ENCODE measurements at places on chromosomes 4 and X.

- no peak for DNase-seq
These were observed 9.1 kb downstream of the IGFBP7 start for GRCh38 chr4:57100979-57101651.

DNA sequence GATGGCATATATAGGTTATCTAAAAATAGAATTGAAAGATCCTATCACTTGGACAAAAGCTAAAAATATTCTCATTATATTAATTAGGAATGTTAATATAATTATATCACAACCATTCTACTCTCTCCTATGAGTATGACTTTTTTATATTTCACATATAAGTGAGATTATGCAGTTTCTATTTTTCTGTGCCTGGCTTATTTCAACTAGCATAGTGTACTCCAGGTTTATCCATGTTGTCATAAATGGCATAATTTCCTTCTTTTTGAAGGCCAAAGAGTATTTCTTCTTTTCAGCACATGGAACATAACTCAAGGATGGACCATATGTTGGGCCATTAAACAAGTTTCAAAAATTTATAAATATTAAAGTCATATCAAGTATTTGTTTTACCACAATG, 421.2 kb upstream of the CTSO start:
- no peak for DNase-seq

- DNase-seq: no peak
These were observed 36.1 kb upstream of the CORIN start for GRCh38 chr4:47873877-47874541.

DNA sequence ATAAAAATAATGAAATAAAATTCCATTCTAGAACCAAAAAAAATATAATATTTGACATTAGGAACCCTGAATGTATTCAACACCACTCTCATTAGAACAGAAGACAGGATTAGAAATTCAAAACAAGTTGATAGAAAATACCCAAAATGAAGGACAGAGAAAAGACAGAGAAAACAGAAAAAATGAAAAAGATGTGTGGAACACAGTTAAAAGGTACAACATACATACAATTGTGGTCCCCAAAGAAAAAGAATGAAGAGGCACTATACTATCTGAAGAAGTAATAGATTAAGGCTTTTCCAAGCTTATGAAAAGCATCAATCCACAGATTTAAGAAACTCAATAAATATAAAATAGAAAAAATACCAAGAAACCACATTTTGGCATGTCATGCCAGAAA, 16.4 kb downstream of the ANKRD50 start:
- DNase-seq: no peak

DNA sequence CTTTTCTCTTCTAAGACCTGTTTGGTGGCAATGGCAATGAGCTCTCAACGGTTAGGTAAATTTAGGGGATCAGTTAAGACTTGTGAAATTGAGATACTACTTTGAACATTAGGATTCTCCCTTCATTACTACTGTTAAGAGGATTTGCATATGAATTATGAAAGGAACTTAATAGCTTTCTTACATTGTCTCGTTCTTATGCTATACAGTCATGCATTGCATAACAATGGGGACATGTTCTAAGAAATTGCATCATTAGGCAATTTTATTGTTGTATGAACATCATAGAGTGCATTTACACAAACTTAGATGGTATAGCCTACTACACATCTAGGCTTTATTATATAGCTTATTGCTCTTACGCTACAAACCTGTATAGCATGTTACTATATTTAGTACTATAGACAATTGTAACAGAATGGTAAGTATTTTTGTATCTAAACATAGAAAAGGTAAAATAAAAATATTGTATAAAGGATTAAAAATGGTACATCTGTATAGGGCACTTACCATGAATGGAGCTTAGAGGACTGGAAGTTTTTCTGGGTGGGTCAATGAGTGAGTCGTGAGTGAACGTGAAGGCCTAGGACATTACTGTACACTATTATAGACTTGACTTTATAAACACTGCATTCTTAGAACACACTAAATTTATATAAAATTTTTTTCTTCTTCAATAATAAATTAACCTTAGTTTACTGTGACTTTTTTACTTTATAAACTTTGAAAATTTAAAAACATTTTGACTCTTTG, 62.5 kb downstream of the PAQR3 start:
- DNase-seq: no peak

GRCh38 chr4:109648266-109648996, 54.8 kb downstream of the CASP6 start:
- DNase-seq: no peak

DNA sequence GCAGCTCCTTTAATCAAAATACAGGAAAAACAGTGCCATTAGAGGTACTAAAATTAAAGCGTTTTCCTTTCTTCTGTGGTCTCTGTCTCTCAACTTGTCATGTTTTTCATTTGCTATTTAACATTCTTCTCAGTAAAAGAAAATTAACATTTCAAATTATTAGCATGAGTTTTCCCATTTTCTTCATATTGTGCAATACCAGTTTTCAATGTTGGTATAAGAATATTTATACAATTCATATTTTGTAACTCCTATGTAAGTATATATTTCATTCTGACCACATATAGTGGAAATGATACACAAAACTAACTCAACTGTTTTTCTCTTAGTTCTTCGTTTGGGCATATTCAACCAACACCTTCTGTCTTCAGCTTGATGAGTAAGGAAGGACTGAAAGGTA, 308.3 kb downstream of the HS3ST1 start:
- no peak for DNase-seq

DNA sequence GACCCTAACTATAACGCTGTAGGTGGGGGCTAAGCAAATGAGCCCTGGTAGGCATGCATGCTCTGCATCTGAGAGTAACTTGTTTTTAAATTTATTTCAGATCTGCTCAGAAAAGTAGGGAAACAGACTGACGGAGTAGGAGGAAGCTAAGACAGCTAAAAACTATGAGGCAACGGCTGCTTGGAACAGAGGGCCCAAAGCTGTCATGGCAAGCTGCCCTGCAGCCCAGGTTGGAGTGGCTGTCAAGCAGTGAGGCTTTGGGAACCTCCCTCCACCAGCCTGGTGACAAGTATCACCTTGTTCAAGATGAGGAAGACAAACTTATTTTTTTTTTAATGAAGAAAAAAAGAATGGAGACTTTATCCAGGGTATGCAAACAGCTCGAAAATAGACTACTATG, 439.8 kb downstream of the NLGN4X start:
- DNase-seq: no peak

DNA sequence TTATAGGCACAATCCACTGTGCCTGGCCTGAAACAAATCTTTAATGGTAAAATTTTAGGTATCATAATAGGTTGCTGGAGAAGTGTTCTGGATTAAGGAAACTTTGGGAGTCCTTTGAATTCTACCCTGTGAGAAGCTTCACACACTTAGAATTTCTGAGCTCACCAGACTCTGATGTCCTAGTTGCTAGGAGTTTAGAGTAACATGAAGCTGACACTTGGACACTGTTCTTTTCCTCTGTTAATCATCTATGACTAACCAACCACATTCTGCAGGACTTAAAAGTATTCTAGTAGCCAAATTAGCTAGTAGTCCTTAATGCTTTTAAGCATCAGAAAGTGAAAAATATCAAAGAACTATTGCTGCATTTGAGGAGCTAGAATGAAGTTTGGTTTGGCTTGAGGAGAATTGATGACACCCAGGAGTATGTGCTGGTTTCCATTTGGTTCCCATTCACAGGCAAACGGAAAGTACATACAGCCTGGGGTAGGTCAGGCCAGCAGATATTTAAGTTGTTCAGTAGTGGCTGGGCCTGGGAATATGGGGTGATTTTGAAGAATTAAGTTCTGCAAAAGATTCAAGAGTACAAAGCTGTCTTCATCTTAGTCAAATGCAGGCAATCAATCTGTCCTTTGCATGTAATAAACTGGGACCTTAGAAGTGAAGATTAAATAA, 38.8 kb upstream of the IGFBP7 start:
- DNase-seq: peak; percentile 47

DNA sequence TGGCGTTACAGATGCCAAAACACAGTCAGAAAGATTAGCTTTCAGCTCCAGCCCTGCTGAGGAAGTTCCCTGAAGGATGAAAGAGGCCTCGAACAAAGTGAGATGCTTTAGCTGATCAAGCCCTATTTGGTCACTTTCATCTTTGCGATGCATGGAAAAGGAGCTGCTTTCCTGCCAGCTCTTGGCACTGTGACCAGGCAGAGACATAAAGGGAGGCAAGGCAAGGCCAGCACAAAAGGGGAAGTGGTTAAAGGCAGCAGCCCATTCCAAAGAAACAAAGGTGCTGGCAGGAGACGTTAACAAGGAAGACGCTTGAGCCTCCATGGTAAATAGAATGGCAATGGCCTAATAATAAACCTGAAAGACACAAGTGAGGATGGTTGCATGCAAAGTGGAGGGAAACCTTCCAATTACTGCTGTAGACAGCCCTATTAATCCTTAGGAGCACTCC, 617.1 kb upstream of the INTU start:
- DNase-seq: no peak

DNA sequence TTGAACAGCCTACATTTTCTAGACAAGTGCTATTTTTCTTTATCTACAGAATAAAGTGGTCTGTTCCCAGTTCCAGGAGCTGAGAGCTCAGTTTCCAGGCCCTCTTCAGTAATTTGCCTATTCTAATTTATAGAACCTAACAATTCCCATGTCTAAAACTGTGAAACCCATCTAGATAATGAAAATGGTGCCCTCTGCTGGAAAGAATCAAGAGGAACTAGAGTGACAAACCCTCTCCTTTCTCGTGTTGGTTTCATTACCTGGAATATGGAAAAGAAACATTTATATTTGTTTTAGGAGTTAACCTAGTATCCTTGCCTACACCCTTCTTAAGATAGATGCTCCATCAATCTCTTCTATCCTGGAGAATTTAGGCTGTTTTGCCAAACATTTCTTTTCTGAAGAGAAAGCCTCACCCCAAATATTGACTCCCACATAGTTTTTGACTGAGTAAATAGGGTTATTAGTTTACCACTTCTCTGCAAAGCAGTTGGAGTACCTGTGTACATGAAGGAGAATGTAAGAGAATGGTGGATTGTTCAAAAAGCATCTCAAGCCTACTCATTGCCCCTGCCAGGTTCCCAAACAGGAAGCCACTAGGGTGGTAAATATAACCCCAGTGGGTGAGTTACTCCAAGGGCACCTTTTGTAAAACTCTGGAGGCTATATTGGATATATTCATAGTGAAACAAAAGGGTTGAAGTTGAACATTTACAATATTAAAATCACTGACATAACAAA, 121.6 kb downstream of the RASL11B start:
- peak; percentile 69 for DNase-seq

DNA sequence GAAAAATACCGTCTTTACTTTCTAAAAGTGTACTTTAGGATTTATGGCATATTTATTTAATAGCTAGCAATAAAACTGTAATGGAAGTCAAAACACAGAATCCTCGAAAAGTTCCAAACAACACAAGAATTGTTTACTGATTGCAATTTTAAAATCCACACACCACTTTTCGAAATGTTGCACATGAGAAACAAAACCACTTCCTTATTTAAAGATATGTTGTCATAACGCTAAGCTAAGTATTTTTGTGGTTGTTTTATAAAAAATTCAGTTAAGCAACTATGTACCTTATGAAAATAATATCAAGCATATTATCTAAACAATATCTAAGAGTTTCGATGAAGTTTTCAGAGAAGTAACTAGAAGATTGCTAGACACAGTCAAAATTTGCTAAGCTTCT, 344 bp downstream of the TMPRSS11D start:
- no peak for DNase-seq

DNA sequence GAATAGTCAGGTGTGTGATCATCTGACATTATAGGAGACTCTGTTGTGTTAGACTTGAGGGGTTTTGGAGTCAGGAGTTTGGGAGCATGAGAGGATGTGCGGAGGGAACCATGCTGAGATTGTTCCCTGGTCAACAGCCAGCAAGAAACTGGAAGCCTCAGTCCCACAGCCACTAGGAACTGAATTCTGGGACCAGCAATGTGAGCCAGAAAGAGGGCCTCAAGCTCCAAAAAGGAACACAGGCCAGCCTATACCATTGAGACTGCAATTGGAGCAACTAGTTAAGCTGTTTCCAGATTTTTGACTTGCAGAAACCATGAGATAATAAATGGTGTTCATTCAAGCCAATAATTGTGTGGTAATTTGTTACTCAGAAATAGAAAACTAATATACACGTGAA, 8.7 kb upstream of the ADH1B start:
- DNase-seq: no peak

GRCh38 chr4:137659431-137659830, 127.1 kb upstream of the PCDH18 start:
- no peak for DNase-seq

- peak; percentile 19 for DNase-seq
These were observed 70.4 kb downstream of the FGFBP1 start for GRCh38 chr4:15868111-15868510.

DNA sequence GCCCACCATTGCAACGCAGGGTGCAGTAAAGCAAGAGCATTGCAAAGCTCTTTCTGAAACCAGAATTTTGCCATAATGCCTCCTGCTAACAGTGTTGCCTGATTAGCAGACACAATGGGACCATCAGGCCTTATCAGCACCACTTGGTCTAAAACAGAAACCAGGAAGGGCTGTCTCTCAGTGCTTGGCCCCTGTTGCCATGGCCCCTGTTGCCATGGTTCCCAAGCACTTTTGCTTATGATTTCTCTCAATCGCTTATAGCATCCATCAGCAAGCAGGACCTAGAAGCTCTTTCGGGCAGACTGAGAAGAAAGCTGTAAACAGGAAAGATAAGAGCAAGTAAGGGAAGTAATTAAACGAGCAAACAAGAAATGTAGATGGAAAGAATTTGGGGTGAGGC, 36.8 kb downstream of the RTL5 start:
- no peak for DNase-seq

DNA sequence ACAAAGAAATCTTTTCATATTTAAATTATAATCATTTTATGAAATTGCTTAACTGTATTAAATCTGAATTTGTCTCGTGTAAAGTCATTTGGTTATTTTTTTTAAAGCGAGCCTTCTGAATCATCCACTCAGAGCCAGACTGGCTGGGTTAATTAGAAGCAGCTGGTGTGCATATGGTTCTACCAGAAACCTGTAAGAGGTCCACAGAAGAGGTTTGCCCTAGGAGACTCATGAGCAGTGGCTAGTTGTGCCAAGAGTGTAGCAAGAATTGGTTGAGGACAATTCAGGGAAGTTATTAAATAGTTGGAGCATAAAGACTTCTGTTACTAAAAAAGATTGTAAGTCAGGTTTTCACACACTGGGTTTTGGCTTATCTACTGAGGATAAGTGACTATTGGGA, 267.4 kb downstream of the IL1RAPL2 start:
- no peak for DNase-seq

GRCh38 chr4:27350161-27350560, 489.5 kb downstream of the STIM2 start:
- peak; percentile 81 for DNase-seq

GRCh38 chr4:159598602-159599001, 495.7 kb downstream of the RAPGEF2 start:
- no peak for DNase-seq

Measured in RKO (cell line).